ENCODE measurements at places on chromosomes 5 and 9. TPM values are rescaled to one million over a fixed set of nuclear protein-coding genes. Genes with fewer than 3 reads are reported as not detected.

PHF24 gene
- total RNA-seq: not detected

CMYA5 gene
- total RNA-seq: 26.1 TPM

WNK2 gene
- 77.9 TPM for total RNA-seq

FREM1 gene
- 2.0 TPM for total RNA-seq

CAMK2A gene
- 0.50 TPM for total RNA-seq

Measured in prostate gland (tissue), 2 donors.